ENCODE measurements at places on chromosomes 5 and 9.

GRCh38 chr9:4970970-4971641, 14.0 kb upstream of the JAK2 start:
- no peak for DNase-seq

DNA sequence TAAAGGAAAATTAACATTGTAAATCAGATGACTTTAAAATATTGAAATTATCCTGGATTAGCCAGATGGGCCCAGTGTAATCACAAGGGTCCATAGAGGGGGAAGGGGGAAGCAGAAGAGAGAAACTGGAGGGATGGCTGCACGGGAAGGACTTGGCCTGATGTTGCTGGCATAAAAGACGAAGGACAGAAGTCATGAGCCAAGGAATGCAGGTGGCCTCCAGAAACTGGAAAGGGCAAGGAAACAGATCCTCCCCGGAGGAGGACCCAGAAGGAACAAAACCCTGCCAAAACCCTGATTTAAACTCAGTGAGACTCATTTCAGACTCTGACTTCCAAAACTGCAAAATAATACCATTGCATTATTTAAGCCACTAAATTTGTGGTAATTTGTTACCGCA, 100.2 kb downstream of the ADAMTS2 start:
- no peak for DNase-seq

- DNase-seq: no peak
These were observed 28.6 kb upstream of the CDKN2AIPNL start for GRCh38 chr5:134440201-134440755.

GRCh38 chr9:89046832-89047231, 55.6 kb downstream of the S1PR3 start:
- DNase-seq: no peak

- no peak for DNase-seq
These were observed 87.9 kb downstream of the PRDM6 start for GRCh38 chr5:123176938-123177275.

DNA sequence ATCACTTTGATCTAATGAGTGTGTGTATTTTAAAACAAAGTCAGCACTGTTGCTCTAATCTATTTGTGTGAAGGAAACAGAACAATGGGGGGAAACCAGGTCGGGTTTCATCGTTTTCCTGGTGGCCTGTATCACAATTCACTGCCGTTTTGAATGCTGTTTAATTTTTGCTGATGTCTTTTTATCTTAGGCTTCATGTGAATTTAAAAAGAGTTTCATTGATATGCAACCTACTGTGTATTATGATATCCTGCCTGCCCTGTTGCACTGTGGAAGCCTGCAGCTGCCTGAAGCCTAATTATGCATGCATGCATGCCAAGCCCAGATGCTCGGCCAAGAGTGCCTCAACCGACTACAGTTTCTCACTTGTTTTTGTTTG, 307.5 kb downstream of the ZNF608 start:
- DNase-seq: peak; percentile 52
